Activated CD4-positive, alpha-beta T cell treated with anti-CD3 and anti-CD28 coated beads, Interleukin-2, amount 10 ng/mL, durations not matched to agents 7 days and 5 days (primary cell): ENCODE measurements at places on chromosomes 16 and 17.
A peak's percentile ranks its signal among the peaks of the same experiment; 100 is the strongest.

GRCh38 chr17:43949781-43950180, 4.0 kb downstream of the PYY start:
- no peaks in the 10 kb centered on the region for H3K36me3 ChIP-seq
- no peak overlapping the region for H3K27ac ChIP-seq
- H3K4me1 ChIP-seq: peaks cover 7% of the 10 kb centered on the region
- no peak overlapping the region for H3K4me3 ChIP-seq
- peaks cover 36% of the 10 kb centered on the region for H3K27me3 ChIP-seq

- H3K36me3 ChIP-seq: no peaks in the 10 kb centered on the region
- H3K27me3 ChIP-seq: peaks cover 20% of the 10 kb centered on the region
- peaks cover 32% of the 10 kb centered on the region for H3K4me1 ChIP-seq
Observed at GRCh38 chr17:63445954-63446752, at the start of gene CYB561. TSS of gene CYB561 (minus strand) at chr17:63446306. CDS start at chr17:63437547, 8,759 bp downstream.

DNA sequence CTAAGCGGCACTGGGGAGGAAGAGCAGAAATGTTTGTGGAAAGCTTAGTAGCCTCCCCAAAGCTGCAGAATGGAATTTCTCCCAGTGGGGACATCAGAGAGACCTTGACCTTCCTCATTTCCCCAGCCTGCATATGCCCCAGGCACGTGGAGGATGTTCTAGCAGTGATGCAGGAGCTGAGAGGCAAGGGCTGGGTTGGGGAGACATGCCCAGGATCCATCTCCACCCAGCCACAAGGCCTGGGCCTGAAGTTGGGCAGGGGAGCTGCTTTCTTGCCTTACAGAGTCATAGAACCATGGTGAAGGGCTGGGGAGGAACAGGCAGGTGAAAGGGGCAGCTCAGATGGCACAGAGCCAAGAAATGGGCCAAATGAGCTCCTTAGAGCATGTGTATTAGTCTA, 104.0 kb downstream of the TMEM132E start:
- H3K4me3 ChIP-seq: no peak overlapping the region
- no peaks in the 10 kb centered on the region for H3K36me3 ChIP-seq
- H3K27ac ChIP-seq: no peak overlapping the region
- peaks cover 22% of the 10 kb centered on the region for H3K27me3 ChIP-seq
- no peak for DNase-seq

GRCh38 chr16:87836844-87837581, 32.3 kb downstream of the SLC7A5 start:
- H3K27me3 ChIP-seq: no peaks in the 10 kb centered on the region
- peaks cover 6% of the 10 kb centered on the region for H3K4me1 ChIP-seq
- peaks cover 29% of the 10 kb centered on the region for H3K36me3 ChIP-seq

GRCh38 chr16:88936556-88937205, 40.3 kb downstream of the CBFA2T3 start:
- H3K27me3 ChIP-seq: peaks cover 22% of the 10 kb centered on the region
- no peaks in the 10 kb centered on the region for H3K36me3 ChIP-seq
- H3K27ac ChIP-seq: no peak overlapping the region
- DNase-seq: no peak
- H3K4me3 ChIP-seq: no peak overlapping the region
- H3K4me1 ChIP-seq: peaks cover 6% of the 10 kb centered on the region

DNA sequence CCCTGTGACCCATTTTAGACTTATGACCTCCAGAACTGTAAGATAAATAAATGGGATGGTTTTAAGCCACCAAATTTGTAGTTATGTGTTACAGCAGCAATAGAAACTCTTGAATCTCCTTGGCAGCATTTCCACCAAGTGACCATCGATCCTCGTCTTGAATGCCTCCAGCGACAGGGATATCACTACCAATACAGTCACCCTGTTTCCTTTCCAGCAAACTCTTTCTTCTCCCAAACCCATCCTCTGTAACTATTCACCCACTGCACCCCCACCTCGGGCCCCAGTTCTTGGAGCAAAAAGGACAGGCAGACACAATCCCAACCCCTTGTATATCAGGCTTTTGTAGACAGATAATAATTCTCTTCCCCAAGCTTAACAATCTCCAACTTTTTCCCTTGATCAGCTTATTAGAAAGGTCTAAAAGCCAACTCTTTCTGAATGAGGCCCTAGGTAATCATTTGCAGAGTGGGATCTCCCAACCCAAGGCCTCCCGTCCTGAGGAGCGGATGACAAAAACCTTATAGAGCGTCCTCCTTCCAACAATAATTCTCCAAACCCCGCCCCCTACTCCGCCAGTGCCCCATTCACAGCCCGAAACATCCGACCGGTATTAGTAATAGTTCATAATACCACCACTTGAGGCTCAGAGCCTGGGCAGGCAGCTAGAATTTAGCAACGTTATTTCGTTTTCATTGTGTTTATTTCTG, 14.7 kb upstream of the PLLP start:
- H3K4me1 ChIP-seq: peaks cover 20% of the 10 kb centered on the region
- no peak overlapping the region for H3K27ac ChIP-seq
- H3K4me3 ChIP-seq: no peak overlapping the region
- no peak for DNase-seq
- H3K36me3 ChIP-seq: no peaks in the 10 kb centered on the region

GRCh38 chr17:18246880-18247612, 11.5 kb downstream of the FLII start:
- no peak overlapping the region for H3K27ac ChIP-seq
- no peaks in the 10 kb centered on the region for H3K27me3 ChIP-seq
- DNase-seq: peak; percentile 19
- no peak overlapping the region for H3K4me3 ChIP-seq
- H3K4me1 ChIP-seq: peaks cover 3% of the 10 kb centered on the region

DNA sequence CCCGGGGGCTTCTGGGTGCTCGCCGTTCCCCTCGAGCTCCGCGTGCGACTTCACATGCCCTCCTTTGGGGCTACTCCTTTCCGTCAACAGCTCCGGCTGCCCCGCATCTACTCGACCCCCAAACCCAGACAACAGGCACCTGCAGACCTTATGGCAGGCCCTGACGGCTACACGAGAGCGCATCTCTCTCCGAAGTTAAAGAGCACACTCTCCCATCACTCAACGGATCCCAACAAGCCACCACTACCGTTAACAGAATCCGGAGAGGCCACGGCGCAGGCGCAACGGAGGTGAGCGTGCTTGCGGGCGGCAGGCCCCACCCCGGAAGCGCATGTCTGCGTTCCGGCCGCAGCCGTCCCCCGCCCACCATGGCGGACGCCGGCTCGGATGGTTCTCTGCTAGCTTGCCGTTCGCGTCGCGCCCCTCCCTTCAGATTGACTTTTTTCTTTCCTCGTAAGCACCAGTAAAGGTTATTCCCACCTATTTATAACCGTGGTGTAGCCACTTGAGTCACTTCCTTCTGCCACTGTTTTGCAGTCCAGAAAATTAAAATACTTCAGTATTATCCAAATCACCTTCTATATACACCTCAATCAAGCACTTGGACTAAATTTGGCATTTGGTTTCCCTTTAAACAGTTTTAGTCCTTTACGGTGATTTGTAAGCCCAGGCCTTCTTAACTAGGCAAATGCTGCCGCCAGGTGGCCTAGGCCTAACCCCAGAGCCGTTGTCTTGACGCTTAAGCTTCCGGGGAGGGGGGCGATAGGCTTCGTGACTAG, at the start of gene POLG2:
TSS of gene POLG2 (minus strand) at position 269 of the 779 bp plus-strand sequence. CDS start at position 183, 86 bp downstream.
- peak within 1 kb of the TSS; percentile 99 for H3K4me3 ChIP-seq
- peak within 1 kb of the TSS; percentile 98 for H3K27ac ChIP-seq
- DNase-seq: peak; percentile 96
- peaks cover 75% of the 10 kb centered on the region for H3K4me1 ChIP-seq

GRCh38 chr16:1036726-1037393, 35.7 kb upstream of the SSTR5 start:
- H3K27ac ChIP-seq: no peak overlapping the region
- H3K4me1 ChIP-seq: no peaks in the 10 kb centered on the region
- DNase-seq: no peak
- no peak overlapping the region for H3K4me3 ChIP-seq
- H3K27me3 ChIP-seq: no peaks in the 10 kb centered on the region
- no peaks in the 10 kb centered on the region for H3K36me3 ChIP-seq

GRCh38 chr16:3029491-3030221, 5.8 kb downstream of the THOC6 start:
- DNase-seq: peak; percentile 58
- peaks cover 19% of the 10 kb centered on the region for H3K36me3 ChIP-seq
- H3K4me1 ChIP-seq: peaks cover 39% of the 10 kb centered on the region
- no peak overlapping the region for H3K27ac ChIP-seq

GRCh38 chr16:19127205-19127604, 13.4 kb downstream of the ITPRIPL2 start:
- H3K4me3 ChIP-seq: no peak overlapping the region
- H3K27ac ChIP-seq: peak overlapping the region; percentile 37
- H3K4me1 ChIP-seq: peaks cover 33% of the 10 kb centered on the region
- no peaks in the 10 kb centered on the region for H3K27me3 ChIP-seq

GRCh38 chr17:15351925-15352324, 10.5 kb upstream of the TEKT3 start:
- no peaks in the 10 kb centered on the region for H3K4me1 ChIP-seq
- H3K27me3 ChIP-seq: peaks cover 9% of the 10 kb centered on the region
- H3K4me3 ChIP-seq: no peak overlapping the region
- no peak overlapping the region for H3K27ac ChIP-seq
- no peak for DNase-seq

DNA sequence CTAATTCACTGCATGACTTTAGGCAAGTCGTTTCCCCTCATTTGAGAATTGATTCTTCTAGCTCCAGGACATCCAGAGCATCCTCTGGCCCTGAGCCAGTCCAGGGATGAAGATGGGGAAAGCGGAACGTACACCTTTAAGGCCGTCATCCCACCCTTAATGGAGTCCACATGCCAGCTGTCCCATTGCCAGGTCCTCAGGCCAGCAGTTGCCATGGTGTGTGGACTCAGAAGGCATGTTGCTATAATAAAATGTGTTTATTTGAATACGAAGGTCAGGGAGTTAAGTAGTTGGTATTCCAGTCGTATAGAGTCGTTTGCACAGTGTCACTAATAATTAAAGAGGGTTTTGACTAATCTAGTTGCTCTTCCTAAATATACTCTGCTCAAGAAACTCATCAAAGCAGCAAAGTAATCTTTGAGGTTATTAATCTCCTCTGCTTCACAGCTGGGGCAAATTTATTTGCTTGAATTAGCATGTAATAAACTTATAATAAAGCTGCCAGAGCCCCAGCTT, 30.4 kb downstream of the CCDC182 start:
- H3K36me3 ChIP-seq: no peaks in the 10 kb centered on the region
- H3K27me3 ChIP-seq: peaks cover 47% of the 10 kb centered on the region
- no peak for DNase-seq
- no peaks in the 10 kb centered on the region for H3K4me1 ChIP-seq
- H3K4me3 ChIP-seq: no peak overlapping the region
- H3K27ac ChIP-seq: no peak overlapping the region

DNA sequence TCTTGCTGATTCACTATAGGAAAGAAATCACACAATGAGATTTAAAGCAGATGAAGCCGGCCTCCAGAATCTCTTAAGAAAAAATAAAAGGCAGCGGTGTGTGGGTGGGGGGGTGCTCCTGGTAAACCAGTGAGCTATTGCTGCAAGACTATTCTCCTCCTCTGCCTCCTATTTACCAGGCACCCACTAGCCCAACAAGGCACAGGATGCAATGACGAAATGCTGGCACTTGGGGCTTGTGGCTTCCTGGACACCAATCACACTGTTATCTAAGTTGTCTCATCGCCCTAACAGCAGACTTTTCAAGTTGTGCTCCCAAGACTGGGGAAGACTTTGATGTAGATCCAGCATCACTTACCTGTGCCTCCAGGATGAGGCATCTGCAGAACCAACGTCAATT, 50.2 kb upstream of the NDRG4 start:
- H3K27me3 ChIP-seq: peaks cover 10% of the 10 kb centered on the region
- no peak overlapping the region for H3K4me3 ChIP-seq
- no peak overlapping the region for H3K27ac ChIP-seq
- H3K4me1 ChIP-seq: peaks cover 8% of the 10 kb centered on the region
- no peak for DNase-seq
- H3K36me3 ChIP-seq: no peaks in the 10 kb centered on the region

- peaks cover 94% of the 10 kb centered on the region for H3K27me3 ChIP-seq
- H3K27ac ChIP-seq: no peak overlapping the region
- H3K4me1 ChIP-seq: peaks cover 15% of the 10 kb centered on the region
- DNase-seq: no peak
- peaks cover 1% of the 10 kb centered on the region for H3K36me3 ChIP-seq
Observed at GRCh38 chr17:48642059-48642842, 16.1 kb upstream of the HOXB9 start.

- H3K4me1 ChIP-seq: peaks cover 52% of the 10 kb centered on the region
- H3K4me3 ChIP-seq: no peak overlapping the region
- no peak for DNase-seq
- H3K36me3 ChIP-seq: peaks cover 26% of the 10 kb centered on the region
Observed at GRCh38 chr17:47184681-47185080, 4.4 kb downstream of the CDC27 start.

DNA sequence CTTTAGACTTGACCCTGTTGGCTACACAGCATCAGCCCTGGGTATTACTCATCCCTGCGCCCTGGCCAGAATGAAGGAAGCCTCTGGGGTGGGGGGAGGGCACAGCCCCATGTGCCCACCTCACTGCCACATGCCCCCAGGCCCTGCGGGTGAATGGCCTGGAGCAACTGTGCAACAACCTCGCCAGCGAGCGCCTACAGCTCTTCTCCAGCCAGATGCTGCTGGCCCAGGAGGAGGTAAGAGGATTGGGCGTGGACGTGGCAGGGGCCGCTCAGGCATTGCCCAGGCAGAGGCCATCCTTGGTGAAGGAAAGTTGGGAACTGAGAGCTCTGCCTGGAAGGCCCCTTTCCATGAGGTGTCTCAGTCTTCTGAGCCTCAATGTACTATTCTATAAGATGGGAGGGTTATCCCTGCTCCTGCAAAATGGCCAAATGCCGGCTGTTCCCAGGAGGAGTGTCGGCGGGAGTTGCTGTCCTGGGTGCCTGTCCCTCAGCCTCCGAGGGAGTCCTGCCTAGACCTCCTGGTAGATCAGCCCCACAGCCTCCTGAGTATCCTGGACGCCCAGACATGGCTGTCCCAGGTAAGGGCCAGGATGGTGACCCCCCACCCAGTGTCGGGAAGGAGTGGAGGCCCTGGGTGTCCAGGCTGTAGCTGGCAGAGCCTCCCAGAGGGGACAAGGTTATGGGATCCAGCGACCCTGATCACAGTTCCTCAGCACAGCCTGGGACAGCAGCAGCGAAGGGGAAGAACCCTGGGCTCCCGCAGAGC, 8.9 kb downstream of the MYO15B start:
- no peak for DNase-seq
- no peak overlapping the region for H3K27ac ChIP-seq
- no peaks in the 10 kb centered on the region for H3K36me3 ChIP-seq
- no peaks in the 10 kb centered on the region for H3K27me3 ChIP-seq
- no peak overlapping the region for H3K4me3 ChIP-seq
- no peaks in the 10 kb centered on the region for H3K4me1 ChIP-seq

DNA sequence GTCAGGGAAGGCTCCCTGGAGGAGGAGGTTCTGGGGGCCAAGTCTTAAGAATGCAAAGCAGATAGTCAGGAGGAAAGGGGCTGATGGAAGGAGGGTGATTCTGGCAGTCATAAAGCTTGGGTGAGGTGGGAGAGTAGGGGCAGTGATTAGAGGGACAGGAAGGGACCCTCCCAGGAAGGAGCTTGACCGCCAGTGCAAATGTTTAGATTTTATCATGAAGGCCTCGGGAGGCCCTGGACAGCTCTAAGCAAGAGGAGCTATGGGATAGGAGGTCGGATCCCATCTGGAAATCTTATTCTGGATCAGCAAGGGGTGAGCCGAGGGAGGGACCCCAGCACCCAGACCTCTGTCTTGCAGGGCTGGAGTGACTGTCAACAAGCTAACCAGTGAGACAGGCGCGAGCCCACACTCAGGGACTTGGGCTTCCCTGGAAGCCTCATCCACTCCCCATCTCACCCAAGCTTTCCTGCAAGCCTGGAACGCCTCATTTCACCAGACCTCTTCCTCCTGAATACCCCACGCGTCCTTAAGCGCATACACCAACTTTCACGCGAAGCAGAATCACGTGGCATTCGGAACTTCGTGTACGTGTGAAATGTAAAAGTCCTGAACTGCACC, 52.0 kb upstream of the CBX4 start:
- H3K4me1 ChIP-seq: no peaks in the 10 kb centered on the region
- no peak for DNase-seq
- H3K27me3 ChIP-seq: peaks cover 14% of the 10 kb centered on the region
- no peak overlapping the region for H3K4me3 ChIP-seq
- no peak overlapping the region for H3K27ac ChIP-seq
